Activated T-helper 1 cell treated with Interleukin-2 at 50 U/mL for 16 hours (primary cell): ENCODE measurements at places on chromosomes 5 and 9.

DNA sequence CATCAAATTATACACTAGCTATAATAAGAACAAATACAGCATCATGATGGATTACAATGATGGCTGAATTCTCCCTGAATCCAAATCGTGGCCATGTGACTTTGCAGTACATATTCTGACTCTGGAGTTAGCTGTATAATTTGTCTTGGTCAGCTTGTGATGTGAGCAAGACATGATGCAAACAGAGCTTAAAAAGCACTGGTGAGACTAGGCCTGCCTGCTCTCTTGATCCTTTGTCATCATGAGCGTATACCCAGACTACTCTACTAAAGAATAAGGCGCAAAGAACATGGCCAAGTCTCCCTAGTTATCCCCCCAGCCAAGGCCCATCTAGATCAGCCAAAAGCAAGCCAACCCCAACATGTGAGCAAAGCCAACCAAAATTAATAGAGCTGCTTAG, 34.7 kb upstream of the IFNE start:
- no peak for DNase-seq

DNA sequence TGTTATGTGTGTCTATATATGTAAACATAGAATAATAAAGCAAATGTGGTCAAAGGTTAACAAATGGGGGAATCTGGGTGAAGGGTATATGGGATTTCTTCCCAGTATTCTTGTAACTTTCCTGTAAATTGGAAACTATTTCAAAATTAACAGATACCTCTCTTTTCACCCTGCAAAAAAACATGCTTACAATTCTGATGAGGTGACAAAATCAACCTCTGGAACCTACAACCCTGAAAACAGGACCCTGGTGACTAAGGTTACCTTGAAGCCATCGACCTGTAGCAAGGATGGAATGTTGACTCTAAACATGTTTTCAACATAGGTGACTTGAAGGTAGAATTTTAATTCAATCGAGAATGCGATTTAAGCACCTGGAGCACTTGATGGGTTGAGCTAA, 5.9 kb upstream of the SPTAN1 start:
- DNase-seq = no peak

DNA sequence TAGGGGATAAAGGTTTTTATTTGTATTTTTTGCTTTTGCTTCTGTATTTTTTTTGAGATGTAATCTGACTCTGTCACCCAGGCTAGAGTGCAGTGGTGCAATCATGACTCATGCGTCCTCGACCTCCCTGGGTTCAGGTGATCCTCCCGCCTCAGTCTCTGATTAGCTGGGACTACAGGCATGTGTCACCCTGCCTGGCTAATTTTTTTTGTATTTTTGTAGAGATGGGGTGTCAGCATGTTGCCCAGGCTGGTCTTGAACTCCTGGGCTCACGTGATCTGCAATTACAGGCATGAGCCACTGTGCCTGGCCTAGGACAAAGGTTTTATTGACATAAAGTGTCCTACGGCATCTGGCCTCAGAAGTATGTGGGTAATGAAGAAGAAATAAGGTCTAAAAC, 297.1 kb upstream of the C9orf72 start:
- DNase-seq = no peak

DNA sequence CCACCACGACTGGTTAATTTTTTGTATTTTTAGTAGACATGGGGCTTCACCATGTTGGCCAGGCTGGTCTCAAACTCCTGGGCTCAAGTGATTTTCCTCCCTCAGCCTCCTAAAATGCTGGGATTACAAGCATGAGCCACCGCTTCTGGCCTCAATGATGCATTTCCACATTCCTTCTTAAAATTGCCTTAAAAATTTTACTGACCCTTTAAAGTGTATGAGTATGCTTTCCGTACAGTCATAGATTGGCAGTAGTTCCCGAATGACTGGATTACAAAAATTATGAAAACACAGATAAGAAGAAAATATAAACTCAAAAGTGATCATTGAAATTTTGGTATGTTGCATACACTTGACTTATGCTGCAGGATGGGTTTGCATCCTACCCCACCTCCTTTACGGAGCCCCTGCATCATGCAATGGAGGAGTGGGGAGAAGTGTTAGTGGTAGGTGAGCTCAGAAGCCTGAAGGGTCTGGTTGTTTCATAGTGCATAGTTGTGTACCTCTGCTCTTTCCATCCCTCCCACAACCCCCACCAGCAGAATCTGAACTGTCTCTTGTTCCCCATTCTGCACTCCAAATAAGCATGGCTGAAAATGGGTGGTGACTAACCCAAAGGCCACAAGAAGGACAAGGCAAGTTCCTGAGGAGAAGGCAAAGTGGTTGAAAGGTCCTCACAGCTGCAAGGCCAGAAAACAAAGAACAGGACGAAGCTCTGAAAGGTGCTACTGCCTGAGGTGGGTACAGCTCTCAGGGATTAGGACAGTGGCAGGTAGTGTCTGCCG, 26.8 kb downstream of the ANKRD55 start:
- no peak for DNase-seq

DNA sequence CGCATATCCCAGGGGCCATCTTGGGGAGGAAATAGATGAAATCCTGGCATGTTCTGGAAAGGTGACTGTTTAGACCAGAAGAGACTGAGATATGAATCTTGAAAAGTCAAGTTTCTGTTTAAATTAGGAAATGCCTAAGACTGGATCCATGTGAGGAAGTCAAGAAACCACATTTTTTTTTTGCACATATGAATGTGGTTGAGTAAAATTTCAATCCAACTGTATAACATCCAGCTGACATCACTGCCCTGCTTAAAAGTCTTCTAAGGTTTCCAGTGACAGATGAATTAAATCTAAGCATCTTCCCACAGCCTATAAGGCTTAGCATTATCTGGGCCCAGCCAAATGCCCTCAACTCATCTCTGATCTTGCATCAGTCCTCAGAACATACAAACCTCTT, 47.7 kb upstream of the TCERG1 start:
- no peak for DNase-seq

- no peak for DNase-seq
These were observed 284.9 kb upstream of the WWC1 start for GRCh38 chr5:168006456-168007130.

- peak; percentile 59 for DNase-seq
These were observed 20.5 kb upstream of the PSD2 start for GRCh38 chr5:139774980-139775661.

DNA sequence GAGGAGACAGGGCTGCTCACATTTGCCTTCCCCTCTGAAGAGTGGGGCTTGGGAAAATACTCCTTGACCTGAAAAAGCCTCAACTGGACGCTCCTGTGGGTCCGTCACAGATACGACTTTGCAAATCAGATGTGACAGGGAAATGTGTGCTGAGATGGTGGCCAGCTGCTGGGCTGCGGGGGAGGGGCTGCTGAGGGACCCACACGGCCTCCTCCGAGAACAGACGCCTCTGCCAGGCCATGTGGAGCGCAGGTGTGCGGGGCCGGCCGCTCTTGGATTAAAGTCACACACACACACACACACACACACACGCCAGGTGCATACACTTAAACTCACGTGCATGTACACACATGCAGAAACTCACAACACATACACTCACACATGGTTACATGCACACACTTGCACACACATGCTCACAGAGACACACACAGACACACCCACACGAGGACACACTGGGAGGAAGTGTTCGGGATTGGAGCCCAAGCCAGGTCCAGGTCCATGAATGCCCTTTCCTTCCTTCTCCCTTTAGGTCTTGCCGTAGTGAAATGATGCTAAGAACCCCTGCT, 167.4 kb downstream of the GAPVD1 start:
- DNase-seq = no peak

DNA sequence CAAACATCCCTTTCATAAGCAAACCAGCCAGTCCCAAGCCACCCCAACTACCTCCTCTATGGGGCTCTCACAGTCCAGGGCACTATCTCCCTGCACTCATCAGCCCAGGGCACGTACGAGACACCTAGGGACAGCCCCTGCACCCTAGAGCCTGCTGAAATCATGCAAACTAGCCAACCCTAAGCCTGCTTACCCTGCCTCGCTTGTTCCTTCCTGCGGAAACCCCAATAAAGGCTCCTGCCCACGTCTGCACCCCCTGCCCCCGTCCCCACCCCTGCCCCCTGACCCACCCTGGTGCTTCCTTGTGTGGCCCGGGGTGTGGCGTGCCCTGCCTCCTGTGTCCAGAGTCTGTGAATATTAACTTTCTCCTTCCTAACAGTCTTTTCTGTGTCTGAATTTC, 135.9 kb downstream of the GADD45G start:
- no peak for DNase-seq

DNA sequence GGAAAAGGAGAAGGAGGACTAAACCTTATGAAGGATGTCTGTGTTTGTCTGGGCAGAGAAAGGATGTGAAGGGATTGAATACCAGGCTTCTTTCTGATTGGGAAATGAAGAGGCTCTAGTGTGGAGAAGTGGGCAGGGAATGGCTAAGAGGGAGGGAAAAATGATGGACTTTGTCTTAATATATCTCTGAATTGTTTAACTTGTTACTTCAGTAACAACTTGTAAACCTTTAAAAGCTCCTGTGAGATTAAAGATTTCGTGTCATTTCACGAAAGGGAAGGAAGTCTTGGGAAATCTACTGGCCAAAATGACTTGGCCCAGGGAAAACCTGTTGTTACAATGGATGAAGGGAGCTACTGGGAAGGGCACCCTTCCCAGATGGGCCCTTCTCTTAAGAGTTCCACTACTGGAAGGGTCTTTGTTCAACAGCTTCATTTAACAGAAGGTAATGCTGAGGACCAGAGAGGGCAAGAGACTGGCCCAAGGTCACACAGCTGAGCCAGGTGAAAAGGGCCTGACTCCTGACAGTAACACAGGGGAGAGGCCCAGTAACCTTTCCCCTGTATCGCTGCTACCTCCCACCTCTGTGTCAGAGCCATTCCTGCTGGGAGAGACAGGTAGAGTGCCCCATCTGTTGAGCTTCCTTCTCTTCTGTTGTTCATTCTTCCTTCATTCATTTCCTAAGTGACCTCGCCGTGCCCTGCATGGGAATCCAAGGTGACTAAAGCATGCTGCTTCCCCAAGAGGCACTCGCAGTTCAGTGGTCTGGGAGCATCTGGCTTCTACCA, 5.1 kb upstream of the TCOF1 start:
- DNase-seq = no peak

- no peak for DNase-seq
These were observed 33.0 kb downstream of the IRF1 start for GRCh38 chr5:132457371-132458225.

DNA sequence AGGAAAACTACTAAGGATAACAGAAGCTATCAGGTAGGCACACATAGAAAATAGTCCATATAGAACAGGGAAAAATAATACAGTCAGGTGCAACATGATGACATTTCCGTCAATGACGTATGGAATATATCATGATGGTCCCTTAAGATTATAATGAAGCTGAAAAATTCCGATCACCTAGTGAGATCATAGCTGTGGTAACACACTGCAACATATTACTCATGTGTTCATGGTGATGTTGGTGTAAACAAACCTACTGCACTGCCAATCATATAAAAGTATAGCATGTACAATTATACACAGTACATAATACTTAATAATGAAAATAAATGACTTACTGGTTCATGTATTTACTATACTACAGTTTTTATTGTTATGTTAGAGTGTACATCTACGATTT, 60.0 kb downstream of the MEGF9 start:
- DNase-seq = no peak

DNA sequence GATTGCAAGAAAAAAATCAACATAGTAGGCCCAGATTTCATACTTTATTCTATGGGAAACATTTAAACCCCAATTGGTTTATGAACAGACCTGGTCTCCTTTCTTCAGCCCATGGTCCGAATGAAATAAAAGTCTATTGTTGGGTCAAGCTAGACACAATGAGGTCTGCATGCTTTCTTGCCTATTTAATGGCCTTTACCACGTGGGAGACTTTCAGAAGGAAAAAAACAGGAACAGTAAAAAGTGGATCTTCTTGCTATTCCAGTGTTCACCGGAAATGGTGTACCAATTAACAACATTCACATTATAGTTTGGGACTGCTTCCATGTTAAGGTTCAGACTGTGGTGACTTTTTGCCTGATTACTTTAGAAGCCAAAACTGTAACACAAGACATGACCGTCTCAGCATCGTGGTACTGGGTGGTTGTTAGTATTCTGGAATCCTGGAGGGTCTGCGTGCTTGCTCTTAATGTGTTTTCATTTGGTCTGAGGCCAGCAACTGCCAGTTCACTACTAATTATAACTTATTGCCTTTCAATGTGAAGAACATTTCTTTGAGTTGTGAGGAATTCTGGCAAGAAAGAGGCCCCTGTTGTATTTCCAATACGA, 85.4 kb upstream of the PRRC1 start:
- DNase-seq = no peak

GRCh38 chr9:38298503-38298902, 94.0 kb upstream of the ALDH1B1 start:
- DNase-seq = no peak

GRCh38 chr9:111945216-111945615, 48.6 kb downstream of the UGCG start:
- no peak for DNase-seq

DNA sequence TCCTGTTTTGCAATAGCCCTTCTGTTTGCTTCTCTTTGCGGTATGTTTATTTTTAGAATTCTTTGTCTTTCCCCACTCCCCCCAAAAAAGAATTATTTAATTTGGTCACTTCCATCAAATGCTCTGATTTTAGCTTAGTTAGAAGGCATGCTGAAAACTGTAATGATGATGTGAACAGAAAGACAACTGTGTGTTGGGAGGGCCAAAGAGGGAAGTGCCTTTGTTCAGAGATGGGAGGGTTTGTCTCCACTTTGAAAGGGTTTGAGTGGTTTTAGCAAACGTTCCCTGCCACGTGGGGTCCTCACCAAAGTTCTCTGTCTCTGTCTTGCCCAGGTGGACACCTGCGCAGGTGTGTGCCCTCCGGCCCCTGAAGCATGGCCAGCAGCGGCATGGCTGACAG, 41.9 kb downstream of the SYK start:
- no peak for DNase-seq

- no peak for DNase-seq
These were observed 213.5 kb downstream of the DENND1A start for GRCh38 chr9:123716339-123716945.

DNA sequence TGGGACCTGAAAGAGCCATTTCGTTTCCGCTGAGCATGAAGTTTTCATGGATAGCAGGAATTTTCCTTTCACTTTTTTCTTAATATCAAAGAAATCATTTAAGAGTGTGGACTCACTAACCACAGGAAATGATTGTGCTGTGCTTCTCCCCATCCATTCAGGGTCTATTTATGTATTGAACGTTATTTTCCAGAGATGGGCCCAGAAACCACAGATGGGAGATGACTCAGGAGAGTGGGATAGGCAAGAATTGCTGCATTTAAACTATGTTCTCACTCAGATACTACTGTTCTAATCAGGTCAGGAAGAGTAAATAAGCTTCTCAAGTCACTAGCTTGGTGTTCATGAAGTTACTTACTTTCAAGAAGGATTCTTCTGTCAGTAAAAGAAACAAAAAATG, 763.8 kb downstream of the DTWD2 start:
- no peak for DNase-seq
